Fibroblast of pulmonary artery (primary cell): ENCODE measurements at places on chromosomes 13 and 19.
A peak's percentile ranks its signal among the peaks of the same experiment; 100 is the strongest.

DNA sequence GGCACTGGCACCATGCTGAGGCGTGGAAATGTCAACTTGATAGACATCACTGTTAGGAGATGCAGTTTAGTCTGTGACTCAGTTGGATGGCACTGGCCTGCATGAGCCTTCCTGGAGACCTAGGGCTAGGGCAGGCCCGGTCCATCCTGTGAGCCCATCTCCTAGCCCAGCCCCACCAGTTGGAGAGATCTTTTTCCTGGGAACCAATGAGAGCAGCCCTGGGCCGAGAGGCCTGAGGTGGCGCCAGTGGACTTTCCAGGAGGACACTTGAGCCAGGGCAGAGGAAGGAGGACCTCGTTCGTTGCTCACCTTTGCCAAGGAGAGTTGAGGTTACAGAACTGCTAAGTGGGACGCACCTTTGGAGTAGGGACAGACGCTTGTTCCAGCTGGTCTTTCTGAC, 100.5 kb upstream of the TEX29 start:
- no peak for DNase-seq

- no peak for DNase-seq
These were observed 86.3 kb downstream of the LRCH1 start for GRCh38 chr13:46639033-46639981.

GRCh38 chr19:48806818-48807589, 3.8 kb downstream of the BCAT2 start:
- DNase-seq, result peak; percentile 63

DNA sequence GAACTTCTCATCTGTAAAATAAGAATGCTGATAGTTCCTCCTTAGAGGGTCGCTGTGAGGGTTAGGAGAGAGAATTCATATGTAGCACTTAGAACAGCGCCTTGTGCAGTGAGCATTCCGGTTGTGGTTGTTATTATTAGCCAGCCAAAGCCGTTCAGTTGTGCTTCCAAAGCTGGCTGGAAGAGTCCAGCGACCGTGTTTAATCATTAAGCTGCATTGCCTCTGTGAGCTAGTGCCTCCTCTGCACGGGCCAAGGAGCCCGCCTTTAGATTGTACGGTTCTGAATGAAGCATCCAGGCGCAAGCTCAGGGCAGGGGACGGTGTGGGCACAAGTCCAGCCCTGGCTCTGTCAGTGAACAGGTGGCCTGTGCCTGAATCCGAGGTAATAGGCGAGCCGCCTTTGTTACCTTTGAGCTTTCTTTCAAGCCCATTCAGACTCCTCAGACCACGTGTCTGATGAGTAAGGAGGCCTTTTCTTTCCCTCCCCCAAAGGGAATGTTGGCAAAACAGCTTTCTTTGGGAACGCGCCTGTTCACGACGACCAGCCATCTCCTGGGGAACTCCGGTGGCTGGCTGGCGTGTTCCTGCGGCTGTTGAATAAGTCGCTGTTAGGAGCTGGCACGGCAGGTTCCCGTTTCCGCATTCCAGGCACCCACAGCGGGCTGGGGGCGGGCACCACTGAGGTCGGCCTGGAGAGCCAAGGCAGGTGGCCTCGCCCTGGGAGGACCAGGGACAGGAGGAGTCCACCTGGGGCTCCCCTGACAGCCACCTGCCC, 25.1 kb downstream of the SIPA1L3 start:
- peak; percentile 65 for DNase-seq

GRCh38 chr13:68509734-68510621, 1279.8 kb upstream of the PCDH9 start:
- no peak for DNase-seq

- peak; percentile 91 for DNase-seq
These were observed 13.8 kb upstream of the UBE2L5 start for GRCh38 chr13:30408319-30409101.
